ENCODE measurements at places on chromosomes 16 and 17. TPM values are rescaled to one million over a fixed set of nuclear protein-coding genes. Genes with fewer than 3 reads are reported as not detected.
A peak's percentile ranks its signal among the peaks of the same experiment; 100 is the strongest.

- DNase-seq: no peak
These were observed 8.0 kb downstream of the CCL17 start for GRCh38 chr16:57412584-57412983.

DNA sequence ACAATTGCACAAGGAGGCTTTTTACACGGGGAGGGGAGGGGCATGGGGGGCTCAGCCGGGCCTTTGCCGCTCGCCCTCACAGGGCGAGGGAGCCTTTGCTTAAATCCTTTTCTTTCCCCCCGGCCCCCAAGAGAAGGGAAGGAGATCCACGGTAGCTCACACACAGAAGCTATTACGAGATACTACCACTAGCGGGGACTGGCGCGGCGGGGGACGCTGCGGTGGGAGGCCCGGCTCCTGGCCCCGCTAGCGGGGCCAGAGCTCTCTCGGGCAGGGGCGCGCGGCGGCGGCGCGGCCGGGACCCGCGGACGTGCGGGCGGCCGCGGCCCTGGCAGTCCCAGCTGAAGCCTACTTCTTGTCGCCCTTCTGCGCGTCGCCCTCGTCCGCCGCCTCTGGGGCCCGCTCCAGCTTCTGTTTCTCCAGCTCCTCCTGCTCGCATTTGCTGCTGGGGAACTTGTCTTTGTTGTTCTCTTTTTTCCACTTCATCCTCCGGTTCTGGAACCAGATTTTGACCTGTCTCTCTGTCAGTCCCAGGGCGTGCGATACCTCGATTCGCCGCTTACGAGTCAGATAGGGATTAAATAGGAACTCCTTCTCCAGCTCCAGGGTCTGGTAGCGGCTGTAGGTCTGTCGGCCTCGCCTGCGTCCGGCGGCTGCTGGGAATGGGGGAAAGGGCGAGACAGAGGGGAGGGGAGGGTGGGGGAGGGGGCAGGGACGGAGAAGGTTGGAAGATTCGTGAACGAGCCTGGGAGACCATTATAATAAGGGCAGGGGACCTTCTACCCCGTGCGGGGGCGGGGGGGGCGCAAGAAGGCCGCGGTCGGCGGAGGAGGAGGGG, 2.0 kb downstream of the HOXB8 start:
- no peak for DNase-seq

GRCh38 chr17:31309556-31309955, 4.3 kb downstream of the EVI2B start:
- DNase-seq: no peak

GRCh38 chr16:88343271-88343791, 39.4 kb upstream of the ZNF469 start:
- no peak for DNase-seq

GRCh38 chr16:21523411-21524067, 75.8 kb upstream of the METTL9 start:
- peak; percentile 43 for DNase-seq

- no peak for DNase-seq
These were observed 22.5 kb upstream of the SP6 start for GRCh38 chr17:47873200-47874090.

DNA sequence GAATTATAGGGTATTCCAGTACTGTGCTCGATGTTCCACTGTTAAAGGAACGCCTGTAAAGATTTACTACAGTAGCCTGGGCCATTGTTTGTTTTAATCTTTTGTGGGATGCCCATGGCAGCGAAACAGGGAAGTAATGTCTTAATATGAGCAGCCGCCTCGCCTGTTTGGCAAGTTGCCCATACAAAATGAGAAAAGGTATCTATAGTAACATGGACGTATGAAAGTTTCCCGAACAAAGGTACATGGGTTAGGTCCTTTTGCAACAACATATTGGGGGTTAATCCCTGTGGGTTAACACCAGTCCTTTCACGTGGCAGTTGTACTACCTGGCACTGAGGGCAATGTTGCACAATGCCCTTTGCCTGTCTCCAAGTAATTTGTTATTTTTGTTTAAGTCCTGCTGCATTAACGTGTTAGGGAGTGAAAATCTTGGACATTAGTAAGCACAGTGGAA, 21.1 kb upstream of the TMC5 start:
- DNase-seq: no peak

- DNase-seq: no peak
These were observed 16.0 kb downstream of the CENPX start for GRCh38 chr17:82006468-82007227.

Gene TEFM
- 18.3 TPM for total RNA-seq

Gene KANSL1
- 77.7 TPM for total RNA-seq

Gene CCL22
- total RNA-seq: not detected
